Nephron progenitor cell (in vitro differentiated cells): ENCODE measurements at places on chromosomes 6 and 20.

DNA sequence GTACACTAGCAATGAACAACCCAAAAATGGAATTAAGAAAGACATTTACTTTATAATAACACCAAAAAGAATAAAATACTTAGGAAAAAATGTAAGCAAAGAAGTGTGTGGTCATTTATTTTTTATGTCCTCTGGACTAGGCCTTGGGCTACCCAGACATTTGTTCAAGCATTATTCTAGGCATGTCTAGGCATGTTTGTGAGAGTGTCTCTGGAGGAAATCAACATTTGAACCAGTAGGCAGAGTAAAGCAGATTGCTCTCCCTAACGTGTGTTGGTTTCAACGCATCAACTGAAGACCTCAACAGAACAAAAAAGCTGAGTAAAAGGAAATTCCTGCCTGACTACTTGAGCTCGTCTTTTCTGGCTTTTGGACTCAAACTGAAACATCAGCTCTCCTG, 84.5 kb downstream of the ANKEF1 start:
- no peak for DNase-seq

GRCh38 chr20:32806356-32806755, 13.4 kb upstream of the MAPRE1 start:
- DNase-seq = no peak

DNA sequence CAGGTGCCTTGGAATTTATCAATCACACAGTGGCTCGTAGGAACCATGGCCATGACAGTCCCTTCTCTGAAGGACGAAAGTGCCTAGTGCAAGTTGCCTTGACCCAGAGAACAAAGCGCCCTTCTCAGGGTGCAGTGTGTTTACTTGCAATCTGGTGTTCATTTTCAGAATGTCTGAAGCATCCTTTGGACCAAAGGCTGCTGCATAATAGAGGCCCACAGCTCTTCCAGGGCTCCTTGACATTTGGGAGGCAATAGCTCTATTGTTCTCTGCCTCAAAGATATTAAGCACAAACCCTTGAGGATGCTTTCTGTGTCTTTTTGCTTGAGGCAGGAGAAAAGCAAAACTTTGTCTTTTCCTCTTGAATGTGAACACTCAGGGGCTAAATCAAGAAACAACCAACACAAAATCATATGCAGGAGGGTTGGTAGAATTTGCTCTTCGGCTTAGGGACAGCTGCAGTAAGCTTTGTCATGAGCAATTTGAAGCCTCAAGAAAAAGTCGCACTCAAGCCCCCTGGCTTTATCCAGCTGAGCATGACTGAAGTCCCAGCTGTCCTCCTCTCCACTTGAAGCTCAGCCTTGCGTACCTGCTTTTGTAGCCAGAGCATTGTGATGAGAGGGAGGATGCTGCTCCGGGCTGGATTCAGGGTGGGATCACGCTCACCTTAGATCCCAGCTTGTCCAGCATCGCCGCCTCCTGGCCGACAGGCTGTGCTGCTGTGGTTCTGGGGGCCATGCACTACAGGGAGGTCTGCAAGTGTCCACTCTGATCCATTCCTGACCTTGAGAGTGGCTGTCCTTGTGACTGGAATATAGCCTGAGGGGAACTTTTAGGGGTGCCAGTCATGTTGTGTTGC, 495.4 kb downstream of the CDH26 start:
- DNase-seq = peak; percentile 46

- no peak for DNase-seq
Measured at GRCh38 chr20:33570743-33571142, 80.8 kb downstream of the CBFA2T2 start.

DNA sequence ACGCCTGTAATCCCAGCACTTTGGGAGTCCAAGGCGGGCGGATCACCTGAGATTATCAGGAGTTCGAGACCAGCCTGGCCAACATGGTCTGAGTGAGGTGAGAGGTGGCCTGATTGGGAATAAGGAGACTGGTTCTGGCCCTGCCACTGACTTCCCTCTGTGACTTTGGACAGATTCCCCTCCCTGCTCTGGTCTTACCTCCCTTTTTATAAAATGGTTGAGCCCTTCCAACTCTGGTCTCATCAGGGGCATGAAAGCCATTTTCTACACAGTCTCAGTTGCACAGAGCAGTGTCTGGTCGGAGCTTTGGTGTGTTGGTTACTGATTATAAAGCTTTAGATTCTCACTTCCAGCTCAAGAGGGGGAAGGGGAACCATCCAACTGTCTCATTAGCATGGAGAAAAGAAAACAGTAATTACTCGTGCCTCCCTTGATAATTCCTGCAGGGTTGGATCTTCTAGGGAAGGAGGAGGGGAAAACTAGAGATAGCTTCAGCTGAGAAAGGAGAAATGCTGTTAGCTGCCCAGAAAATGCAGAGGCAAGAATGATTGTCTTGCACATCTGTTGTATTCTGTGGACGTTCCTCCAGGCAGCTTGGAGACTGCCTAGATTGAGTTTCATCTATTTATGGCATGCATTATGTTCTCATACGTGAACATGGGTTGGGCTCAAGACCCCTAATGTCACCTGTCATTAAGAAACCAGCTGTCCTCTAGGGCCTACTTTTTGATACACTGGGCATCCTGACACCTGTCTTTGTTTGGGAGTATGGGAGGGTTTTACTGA, 30.4 kb downstream of the RALY start:
- no peak for DNase-seq

DNA sequence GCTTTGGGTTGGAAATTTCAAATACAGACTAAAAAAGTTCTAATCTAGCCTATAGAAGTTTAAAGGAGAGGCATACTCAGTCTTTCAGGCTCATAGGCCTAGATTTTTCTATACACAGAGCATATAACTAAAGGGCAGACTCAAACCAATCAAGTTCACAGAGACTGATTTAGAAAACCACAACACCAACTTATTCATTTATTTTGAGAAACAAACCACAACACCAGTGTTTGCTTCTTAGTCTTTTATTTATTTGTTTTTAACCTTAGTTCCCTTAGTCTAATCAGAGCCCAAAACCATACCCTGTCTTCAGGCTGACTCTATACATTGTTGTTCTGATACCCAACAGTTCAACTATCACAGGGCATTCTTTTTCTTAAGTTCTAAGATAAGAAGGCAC, 103.7 kb downstream of the REV3L start:
- no peak for DNase-seq

- DNase-seq = no peak
Measured at GRCh38 chr6:91350146-91350908, 763.5 kb upstream of the MAP3K7 start.
